ENCODE measurements at places on chromosomes 1 and 21.

GRCh38 chr1:153774026-153774595, 1.1 kb upstream of the SLC27A3 start:
- DNase-seq, result no peak

DNA sequence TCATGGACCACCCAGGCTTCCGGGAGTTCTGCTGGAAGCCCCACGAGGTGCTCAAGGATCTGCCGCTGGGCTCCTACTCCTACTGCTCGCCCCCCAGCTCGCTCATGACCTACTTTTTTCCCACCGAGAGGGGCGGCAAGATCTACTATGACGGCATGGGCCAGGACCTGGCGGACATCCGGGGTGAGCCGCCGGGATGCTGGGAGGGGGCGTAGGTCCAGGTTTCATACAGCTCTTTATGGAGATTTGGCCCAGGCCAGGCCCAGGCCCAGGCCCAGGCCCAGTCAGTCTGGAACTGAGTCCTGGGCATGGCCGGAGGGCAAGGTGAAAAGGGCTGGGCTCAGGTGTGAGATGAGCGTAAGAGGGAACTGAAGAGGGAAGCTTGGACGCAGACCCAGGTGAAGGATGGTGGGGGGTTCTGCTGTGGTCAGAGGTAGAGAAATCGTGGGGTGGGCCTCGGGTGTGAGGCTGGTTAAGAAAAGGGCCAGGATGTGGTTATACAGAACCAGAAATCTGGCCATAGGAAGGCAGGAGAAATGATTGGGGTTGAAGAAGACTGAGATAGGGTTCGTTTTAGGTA, 23.0 kb downstream of the DISP3 start:
- DNase-seq, result no peak

- no peak for DNase-seq
These were observed 15.8 kb downstream of the SMAP2 start for GRCh38 chr1:40389322-40389803.

- no peak for DNase-seq
These were observed 187.8 kb downstream of the BRINP3 start for GRCh38 chr1:190289897-190290296.

DNA sequence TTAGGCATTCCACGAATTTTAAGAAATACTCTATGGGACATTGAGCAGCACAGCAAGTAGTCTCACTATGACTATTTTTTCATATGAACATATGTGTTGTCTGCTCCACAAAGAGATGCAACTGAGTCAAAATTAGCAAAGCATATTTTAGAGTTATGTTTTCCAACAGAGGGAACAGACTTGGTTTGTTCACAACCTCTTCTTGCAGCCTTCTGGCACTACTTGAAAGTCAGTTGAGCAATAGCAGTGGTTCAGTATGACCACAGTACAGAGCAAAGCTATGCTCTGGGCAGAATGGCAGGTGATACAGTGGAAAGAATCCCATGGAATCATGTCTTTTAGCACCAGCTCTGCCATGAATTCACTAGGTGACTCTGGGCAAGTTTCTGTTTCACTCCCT, 5.2 kb downstream of the CCN1 start:
- no peak for DNase-seq

DNA sequence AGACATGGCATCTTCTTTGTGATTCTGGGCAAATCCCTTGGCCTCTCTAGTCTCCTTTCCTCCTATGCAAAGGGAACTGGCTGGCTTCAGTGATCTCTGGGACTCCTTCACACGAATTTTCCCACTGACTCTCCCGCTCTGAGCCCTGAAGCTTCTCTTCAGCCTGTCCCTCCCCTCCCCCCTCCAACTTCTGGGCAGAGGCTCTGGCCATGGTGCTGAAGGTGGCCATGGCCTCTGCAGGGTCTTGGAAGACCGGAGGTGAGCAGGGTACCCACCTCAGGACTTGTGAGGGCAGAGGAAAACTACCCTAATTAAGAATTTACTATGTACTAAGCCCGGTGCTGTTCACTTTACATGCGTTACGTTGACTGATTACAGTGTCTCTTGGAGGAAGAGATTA, 29.4 kb upstream of the POU3F1 start:
- DNase-seq, result peak; percentile 52

DNA sequence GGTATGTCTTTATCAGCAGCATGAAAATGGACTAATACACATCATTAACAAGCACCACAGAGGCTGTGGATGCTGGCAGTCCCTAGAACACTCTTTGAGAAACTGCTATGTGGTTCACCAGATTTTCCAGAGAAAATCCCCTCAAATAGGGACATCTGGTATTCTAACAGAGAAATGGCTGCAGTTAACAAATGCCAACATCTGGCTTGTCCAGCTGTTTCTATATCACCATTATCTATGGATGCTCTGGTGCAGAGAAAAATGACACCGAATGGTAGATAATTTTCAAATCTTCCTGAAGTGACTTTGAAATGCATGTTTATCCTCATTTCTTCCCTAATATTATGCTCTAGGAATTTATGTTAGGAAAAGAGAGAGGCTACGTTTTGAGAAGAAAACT, 403.5 kb upstream of the PROX1 start:
- DNase-seq, result no peak

DNA sequence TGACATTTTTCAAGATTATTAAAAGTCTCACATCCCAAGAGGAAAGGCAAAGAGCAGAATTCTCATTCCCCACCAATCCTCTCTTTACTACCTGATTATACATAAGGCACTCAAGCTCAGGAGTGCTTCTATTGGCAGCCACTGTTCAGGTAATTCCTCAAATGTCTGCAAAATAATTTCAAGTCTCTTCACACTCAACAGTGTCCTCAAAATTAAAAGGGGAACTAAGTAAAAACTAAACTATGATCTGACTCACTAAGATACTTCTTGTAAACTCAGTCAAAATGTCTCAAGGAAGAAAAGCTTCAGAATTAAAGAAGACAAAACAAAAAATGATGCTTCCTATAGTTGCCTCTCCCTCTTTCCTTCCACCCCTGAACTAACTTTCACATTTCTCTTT, 135.6 kb downstream of the GPATCH2 start:
- no peak for DNase-seq

- peak; percentile 25 for DNase-seq
These were observed 262.0 kb downstream of the TNR start for GRCh38 chr1:175481126-175482070.

DNA sequence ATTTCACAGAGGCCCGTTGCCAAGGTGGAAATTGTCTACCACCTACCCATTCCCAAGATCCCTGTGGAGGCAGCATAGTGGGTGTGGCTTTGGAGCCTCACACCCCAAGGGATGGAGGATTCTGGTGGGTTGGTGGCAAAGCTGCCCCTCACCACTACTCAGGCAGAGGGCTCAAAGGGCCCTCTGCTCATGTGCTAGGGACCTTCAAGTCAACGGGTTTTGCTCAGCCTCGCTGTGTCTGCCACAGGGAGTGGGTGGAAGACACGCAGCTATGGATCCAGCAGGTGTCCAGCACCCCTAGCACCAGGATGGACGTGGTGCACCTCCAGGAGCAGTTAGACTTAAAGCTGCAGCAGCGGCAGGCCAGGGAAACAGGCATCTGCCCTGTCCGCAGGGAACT, 2.3 kb downstream of the DNALI1 start:
- DNase-seq, result no peak

DNA sequence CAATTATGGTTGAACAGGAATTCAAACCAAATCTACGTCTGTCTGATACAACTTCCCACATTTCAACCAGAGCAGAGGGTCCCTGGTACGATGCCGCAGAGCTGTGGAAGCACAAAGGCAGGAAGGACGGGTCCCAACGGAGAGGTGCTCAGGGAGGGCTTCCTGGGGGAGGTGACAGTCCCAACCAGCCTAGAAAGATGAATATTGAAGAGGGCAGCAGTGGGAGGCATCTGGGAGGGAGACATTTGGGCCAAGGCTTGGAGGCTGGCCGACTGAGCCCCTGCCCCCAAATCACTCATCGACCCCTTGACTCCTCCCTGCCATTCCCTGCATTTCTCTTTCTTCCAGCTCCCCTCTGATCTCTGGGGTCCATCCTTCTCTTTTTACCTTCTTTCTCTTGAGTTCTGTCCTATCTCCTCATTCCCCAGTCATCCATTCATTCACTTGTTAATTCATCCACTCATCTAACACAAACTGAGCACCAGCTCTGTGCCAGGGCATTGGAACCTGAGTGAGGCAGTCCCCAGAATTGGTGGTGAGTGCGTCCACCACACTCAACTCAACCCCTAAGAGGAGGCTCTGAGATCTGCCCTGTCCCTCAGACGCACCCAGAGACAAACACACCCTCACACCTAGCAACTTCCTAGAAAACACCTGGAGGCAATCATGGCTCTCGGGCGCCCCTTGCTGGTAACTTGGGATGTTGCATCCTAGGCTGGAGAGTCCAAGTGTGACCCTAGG, 13.2 kb upstream of the CELA3B start:
- DNase-seq, result peak; percentile 78

DNA sequence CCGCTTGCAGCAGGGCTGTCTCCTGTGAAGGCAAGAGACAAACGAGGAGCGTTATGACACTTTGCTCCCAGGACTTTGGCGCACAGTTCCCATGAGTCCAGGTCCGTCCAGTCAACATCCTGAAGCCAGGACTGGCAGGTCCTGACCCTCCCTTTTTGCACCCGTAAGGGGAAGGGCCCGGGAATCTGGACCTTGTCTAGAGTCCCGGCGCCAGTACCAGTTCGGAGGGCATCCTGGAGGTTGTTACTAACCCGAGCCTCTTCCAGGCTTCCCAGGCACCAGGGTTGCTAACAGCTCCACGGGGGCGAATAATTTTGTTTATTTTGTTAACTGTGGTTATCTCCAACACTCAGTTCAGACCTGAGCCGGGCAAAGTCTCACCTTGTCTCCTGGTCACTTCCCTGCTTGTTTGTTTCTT, 682 bp upstream of the RWDD3 start:
- DNase-seq, result peak; percentile 24

GRCh38 chr1:230940848-230941247, 37.8 kb downstream of the TTC13 start:
- DNase-seq, result no peak

DNA sequence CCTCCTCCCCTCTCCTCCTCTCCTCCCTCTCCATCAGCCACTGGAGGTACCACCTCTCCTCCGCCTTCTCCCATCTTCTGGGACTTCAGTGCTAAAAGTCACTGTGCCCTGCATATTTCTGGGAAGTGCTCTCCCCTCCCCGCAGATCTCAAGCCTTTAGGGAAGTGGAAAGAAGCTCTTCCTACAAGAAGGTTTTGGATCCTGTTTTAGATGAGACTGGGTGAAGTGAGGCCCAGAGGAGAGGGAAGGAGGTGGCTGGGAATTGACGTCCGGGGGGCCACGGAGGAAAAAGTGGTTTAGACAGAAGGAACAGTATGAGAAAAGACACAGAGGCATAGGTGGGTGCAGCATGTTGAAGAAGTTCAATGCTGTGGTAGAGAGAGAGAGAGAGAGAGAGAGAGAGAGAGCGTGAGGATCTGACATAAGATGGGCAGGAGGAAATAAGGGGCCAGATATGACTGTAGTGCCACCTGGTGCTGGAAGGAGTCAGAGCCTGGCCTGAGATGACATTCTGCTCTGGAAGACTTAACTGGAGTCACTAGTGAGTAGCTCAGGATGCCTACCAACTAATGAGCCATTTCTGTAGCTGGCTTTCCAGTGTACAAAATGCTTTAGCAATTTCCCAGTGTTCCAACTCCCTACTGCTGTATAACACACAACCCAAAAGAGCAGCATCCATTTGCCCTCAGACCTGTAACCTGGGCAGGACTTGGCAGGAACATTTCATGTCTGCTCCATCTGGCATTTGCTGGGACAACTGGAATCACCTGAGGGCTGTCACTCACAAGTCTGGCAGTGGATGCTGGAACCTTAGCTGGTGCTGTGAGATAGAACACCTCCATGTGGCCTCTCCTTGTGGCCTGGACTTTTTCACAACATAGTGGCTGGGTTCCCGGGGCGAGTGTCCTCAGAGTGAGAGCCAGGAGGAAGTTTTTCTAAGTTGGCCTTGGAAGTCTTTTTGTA, 16.6 kb upstream of the ZSCAN20 start:
- peak; percentile 51 for DNase-seq

DNA sequence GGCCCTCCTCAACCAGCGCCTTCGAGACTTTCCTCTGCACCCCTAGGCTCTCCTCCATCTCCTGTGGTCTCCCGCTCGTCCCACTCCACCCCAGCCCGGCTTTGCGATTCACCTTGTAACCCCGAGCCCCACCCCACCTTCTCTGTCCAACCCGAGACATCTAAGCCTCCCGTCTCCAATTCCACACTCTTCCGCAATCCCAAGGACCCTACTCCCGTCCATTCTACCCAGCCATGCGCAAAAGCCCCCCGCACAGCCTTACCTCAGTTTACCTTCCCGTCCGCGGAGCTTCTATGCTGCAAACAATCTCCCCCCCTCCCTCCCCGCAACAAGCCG, 174 bp downstream of the SH3BP5L start:
- no peak for DNase-seq

GRCh38 chr1:156119503-156120209, 5.1 kb downstream of the LMNA start:
- DNase-seq, result no peak

- no peak for DNase-seq
These were observed 135.3 kb downstream of the ADGRL4 start for GRCh38 chr1:78871249-78871648.

DNA sequence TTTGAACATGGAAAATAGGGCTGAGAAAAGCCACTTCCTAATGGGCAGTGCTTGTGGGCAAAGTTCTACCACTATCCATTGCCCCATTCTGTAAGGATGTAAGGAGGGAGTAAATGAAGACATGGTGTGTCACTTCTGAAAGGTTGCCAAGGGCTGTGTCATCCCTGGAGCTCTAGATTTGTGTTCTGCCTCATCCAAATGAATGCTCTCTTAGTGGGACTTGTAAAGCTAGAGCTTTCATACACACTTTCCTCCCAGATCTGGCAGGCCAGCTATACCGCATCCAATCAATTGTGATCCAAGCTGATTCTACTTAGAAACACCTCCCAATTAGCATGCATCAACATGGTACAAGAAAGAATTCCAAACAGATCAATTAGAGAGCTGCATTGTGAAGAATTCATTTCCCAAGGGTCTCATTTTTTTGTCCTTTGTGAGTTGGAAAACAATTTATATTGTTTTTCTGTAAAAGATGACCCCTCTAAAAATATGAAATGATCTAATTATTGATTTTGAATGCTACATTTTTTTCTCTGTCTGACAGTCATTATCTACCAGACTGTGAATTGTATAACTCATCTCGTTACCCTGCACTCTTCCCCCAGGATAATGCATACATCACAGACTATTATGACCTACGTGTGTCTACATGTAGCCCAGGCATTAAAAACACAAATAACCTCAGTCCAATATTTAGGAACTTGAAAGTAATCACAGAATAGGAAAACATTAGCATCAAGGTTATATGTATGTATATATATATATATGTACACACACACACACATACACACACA, 117.1 kb upstream of the DUSP10 start:
- no peak for DNase-seq

GRCh38 chr1:187042538-187042937, 213.8 kb downstream of the PLA2G4A start:
- DNase-seq, result no peak

All from muscle of arm (tissue), 14 donors.